ENCODE measurements at places on chromosomes 2 and 18.

GRCh38 chr2:157603198-157603597, 25.5 kb downstream of the ACVR1C start:
- no peak for DNase-seq

DNA sequence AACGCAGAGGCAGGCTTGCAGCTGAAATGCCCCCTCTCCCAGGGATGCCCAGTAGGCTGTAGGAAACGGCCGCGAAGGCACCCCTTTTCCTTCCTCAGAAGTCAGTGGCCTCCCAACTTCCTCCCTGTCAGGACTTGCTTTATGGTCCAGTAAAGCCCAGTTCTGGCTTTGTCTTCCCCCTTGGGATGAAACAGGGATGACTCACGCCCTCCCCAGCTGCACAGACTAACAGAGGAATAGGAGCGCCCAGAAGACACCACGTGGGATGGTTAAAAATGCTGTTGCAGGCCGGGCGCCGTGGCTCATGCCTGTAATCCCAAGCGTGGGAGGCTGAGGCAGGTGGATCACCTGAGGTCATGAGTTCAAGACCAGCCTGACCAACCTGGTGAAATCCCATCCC, 6.9 kb downstream of the CREG2 start:
- no peak for DNase-seq

DNA sequence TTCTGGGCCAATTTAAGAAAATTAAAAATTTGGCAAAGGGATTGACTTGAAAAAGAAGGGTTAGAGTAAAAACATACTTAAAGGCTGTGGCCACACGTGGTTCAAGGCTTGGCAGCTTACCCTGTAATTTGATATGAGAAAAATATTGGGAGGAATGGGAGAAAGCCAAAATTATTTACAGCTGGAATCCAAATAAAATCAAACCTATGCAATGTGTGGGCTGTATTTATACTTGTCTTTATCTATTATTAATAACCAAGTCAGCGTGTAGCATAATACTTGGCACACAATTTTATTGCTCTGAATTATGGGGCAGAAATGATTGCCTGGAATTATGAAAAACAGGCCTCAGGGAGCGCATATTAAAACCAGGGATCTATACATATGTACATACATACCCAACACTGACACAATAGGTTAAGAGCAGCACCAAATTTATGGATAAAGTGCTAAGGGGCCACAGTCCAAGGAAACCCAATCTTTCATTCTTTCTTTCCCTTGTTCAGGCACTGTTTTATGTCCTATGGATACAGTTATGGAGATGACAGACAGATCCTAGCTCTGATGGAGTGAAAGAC, 35.6 kb downstream of the FAM124B start:
- no peak for DNase-seq

GRCh38 chr2:121965661-121966060, 210.2 kb downstream of the TSN start:
- no peak for DNase-seq

- DNase-seq: no peak
Observed at GRCh38 chr18:13540477-13541182, 185.7 kb downstream of the FAM210A start.

Measured in PC-9 (cell line).